ENCODE measurements at places on chromosomes 3 and 15. TPM values are rescaled to one million over a fixed set of nuclear protein-coding genes. Genes with fewer than 3 reads are reported as not detected.

RBPMS2 gene
- 84.2 TPM for total RNA-seq

SEMA6D gene
- total RNA-seq, result 12.2 TPM

RETNLB gene
- total RNA-seq, result not detected

FANCD2OS gene
- total RNA-seq, result not detected

COL6A6 gene
- 0.83 TPM for total RNA-seq

ATP10A gene
- total RNA-seq, result 3.2 TPM

GOLGA8S gene
- total RNA-seq, result 0.33 TPM

ZPLD1 gene
- not detected for total RNA-seq

HTD2 gene
- 14.7 TPM for total RNA-seq

ZNF80 gene
- not detected for total RNA-seq

DNA sequence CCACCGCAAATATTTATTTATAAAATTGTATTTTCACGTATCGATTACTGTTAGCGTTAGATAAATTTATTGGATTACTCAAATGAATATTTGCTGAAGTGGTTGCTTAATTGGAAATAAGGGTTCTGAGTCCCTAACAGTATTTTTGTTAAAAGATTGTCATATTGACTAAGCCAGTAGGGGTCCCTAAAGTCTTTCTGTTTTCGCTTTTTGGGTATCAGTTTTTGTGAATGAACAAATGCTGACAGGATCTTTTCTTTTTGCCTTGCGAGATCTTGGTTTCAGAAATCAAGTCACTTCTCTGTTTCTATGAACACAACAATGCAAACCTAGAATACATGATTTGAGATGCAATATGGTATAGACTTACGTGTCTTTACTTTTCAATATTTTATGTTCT is 7.1 kb downstream of the RAD51 start:
- no peak for DNase-seq

- no peak for DNase-seq
Measured at GRCh38 chr3:76998555-76998954, 41.3 kb upstream of the ROBO2 start.

- DNase-seq, result no peak
Measured at GRCh38 chr3:42172047-42172654, 81.0 kb downstream of the TRAK1 start.

DNA sequence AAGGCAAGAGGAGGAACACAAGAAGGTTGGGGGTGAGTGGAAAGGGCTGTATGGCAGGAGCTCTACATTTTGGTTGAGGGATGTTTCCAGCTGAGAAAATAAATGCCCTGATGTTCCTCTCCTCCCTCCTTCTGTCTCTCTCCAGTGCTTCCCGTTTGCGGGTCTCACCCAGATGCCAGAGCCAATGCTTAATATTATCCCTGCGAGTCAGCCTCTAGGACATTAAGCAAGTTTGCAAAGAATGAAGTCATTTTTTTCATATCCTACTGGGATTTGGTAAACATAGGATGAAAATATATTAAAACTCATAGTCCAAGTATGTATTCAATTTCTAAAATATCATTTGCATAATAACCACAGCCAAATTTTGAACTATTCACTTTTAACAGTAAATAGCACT is 295.9 kb downstream of the CADM2 start:
- no peak for DNase-seq

- no peak for DNase-seq
Measured at GRCh38 chr3:42937334-42937733, 31.4 kb downstream of the ZNF662 start.

- no peak for DNase-seq
Measured at GRCh38 chr15:31393444-31394091, 66.9 kb downstream of the KLF13 start.

GRCh38 chr3:68988740-68989139 is 24.7 kb downstream of the EOGT start:
- DNase-seq, result no peak

- no peak for DNase-seq
Measured at GRCh38 chr3:133850034-133850433, 44.4 kb downstream of the SRPRB start.

DNA sequence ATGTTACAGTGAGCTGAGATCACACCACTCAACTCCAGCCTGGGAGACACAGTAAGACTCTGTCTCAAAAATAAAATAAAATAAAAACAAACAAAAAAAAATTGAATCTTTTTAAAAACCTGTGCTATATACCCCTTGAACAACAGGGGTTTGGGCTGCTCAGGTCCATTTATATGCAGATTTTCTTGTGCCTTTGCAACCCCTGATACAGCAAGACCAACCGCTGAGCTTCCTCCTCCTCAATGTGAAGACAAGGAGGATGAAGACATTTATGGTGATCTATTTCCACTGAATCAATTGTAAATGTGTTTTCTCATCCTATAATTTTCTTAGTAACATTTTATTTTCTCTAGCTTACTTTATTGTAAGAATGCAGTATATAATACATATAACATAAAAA is 831.0 kb upstream of the ARPP21 start:
- DNase-seq, result no peak

- no peak for DNase-seq
Measured at GRCh38 chr3:135448520-135448919, 517.0 kb upstream of the PPP2R3A start.

- no peak for DNase-seq
Measured at GRCh38 chr15:80902298-80902801, 87.3 kb downstream of the MESD start.

DNA sequence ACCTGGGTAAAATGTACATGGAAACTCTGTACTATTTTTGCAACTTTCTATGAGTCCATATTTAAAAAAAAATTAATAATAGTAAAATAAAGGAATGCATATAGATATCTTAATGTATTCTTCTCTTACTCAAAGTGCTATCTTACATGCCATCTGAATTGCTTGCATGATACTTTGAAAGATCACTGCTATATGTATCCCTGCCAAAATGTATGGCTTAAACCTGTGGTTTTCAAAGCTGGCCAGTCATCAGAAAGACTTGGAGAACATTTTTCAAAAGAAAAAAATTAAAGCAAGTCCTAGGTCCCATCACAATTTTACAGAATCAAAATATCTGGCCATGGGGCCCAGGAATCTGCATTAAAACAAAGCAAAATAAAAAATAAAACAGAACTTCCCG is 262.1 kb downstream of the LPP start:
- DNase-seq, result no peak

GRCh38 chr15:22815766-22816165 is 22.7 kb upstream of the NIPA2 start:
- DNase-seq, result no peak

- DNase-seq, result no peak
Measured at GRCh38 chr15:53576841-53577240, 182.6 kb downstream of the WDR72 start.

DNA sequence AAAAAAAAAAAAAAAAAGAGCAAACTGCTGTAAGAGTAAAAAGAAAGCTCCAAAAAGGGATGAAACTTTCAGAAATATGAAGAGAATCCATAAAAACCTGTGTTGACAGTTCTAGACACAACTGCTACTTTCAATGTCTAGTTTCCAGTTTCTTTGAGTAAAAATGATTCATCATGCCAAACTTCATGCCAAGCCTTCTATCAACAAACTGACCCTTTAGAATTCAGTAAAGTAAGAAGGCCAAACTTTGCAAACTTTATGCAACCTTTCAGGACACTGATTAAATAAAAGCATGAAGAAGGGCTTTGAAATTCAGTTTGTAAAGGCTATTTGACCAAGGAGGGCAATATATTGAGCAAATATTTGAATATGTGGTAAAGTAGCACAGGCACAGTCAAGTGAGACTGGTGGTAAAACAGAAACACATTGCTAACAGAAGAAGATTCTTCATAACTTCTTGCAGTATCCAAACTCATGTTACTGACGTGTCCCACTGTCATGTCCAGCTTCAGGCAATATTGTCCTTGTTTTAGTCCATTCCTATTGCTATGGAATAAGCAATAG is 56.3 kb upstream of the CFAP20DC start:
- DNase-seq, result no peak

- no peak for DNase-seq
Measured at GRCh38 chr15:75718328-75718727, 5.7 kb upstream of the CSPG4 start.

DNA sequence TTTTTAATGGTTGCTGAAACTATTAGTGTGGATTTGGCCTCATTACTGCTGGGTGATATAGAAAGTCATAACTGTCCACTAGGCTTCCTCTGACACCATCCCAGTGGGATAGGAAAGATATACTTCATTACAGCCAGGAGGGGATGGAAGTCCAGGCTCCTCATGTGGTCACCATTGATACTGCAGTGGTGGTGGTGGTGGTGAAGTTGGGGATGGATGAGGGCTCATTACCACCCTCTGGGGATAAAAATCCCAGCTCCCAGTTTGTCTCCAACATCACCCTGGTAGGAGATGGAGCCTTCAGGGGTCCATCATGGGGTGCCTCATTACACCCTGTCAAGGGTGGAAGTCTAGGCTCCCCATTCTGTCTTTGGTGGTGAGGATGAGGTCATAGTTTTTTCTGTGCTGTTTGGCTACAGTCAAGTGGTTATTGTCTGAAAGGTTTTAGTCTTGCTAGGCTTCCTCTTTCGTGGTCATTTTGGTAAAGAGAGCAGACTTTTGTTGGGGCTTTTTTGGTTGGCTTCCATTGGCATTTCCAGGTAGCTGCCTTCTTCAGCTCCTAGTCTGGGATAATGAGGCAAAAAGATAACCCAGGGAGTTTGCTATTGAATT is 30.1 kb upstream of the FILIP1L start:
- DNase-seq, result no peak
